Activated CD4-positive, alpha-beta T cell treated with anti-CD3 and anti-CD28 coated beads, Interleukin-2, amount 50 U/mL, for 16 hours (primary cell): ENCODE measurements at places on chromosomes 3 and 15.

DNA sequence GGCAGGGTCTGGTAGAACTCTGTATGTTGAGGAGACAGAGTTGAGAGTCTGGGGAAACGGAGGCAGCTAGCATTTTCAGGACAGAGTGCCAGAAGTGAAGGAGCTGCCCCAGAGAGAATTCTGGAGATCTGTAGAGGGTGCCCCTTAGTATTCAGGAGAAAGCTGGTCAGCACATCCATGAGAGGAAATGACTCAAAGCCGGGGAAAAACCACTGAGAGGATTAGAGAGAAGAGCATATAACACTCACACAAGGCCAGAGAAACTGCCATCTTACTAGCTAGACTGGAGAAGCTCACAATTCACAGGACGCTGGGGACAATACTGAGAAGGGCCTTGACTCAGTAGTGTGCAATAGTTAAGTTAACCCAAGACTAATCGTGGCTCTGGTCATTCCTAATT, 75.7 kb upstream of the DPPA4 start:
- no peak for DNase-seq

DNA sequence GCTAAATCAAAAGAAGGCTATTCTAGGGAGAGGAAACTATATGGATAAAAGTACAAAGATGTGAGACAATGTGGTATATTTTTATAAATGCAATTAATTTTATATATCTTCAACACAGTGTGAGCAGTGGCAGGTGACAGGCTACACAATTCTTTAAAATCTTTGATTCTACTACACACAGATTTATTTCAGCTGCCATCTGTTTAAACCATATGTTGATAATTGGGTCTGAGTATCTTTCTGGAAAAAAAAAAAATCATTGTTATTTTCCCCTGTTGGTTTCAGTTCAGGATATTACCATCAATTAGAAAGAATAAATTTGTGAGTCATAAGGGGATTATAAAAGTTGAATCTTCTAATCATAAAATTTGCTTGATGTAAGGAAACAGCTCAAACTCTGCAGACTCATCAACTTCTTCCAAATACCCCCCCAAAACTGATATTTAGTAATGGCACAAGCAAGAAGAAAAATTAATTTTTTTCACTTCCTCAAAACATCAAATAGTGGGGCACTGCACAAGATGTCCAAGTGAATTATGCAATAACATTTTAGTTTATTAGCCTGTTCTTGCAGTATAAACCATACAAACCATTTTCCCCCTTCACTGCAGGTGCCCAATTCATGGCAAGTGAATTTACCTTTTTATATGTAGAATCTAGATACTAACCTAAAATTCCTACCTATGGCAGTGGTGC, 12.0 kb downstream of the PIERCE2 start:
- DNase-seq, result no peak

DNA sequence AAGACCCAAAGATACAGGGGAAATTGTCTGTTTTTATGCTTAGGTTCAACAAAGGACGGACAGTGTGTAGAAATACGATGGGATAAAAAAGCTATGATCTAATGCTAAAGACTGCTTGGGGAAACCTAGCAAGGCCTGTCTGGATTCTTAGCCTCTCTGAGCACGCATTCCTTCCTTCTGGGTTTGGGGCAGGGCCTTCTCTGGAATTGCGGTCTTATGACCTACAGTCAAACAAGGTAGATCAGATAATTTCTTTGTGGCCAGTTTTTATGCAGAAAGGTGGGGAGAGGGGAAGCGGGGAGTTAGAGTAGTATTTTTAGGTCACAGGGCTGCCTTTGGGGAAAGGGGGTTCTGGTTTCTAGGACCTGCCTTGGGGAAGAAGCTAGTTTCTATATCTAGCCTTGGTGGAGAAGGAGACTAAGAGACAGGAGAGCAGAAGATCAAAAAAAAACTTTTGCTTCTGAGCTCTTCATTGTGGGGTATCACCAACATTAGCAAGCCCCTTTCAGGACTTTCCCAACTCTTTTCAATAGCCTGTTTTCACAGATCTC, 39.1 kb upstream of the LIPC start:
- DNase-seq, result no peak

- no peak for DNase-seq
Observed at GRCh38 chr3:157844800-157845565, 261.2 kb downstream of the SHOX2 start.

DNA sequence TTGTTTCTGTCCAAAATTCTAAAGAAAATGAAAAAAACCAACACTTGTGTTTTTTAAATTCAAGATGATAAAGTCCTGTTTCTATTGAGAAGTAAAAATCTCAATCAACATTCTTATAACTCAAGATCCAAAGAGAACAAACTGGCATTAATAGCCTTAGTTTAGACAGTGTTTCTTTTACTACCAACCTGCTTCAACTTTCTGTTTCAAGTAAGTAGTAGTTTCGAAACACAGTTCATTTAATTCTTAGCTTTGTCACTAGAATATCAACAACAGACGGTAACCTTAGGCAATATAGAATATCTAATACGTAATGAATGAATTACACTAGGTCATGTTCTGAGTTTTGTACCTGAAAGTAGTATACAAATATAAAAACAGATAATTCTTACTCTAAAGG, 23.7 kb downstream of the CIP2A start:
- DNase-seq, result no peak

DNA sequence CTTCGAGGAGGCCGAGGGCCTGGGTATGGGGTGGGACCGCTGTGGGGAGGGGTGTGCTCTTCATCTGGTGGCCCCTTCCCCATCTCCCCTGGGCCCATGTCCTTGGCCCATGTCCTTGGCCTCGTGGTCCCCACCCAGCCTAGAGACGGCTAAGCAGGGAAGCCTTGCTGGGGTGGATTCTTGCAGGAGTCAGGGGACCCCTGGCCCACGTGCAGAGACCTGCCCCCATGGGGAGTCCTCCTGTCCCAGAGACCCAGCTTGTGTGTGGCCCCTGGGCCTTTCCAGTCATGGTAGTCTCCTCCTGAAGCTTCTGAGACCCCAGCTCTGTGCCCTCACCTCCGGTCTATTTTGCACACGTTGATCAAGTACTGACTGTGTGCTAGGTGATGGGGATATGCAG, 97.4 kb downstream of the TBC1D2B start:
- no peak for DNase-seq

DNA sequence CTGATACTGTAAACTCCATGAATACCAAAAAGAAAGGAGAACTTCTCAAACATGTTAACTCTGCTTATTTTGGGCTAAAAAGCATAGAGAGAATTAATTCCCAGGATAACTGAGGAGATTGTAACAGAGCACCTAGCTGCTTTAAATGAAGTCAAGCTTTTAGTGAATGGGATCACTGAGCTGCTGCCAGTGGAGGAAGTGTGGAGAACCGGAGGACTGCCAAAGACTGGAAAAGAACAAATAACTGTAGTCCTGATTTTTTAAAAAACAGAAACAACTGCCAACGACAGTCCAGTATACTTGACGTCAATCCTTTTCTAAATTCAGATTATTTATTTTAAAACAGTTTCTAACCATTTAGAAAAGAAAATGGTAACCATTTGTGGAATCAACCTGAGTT, 3.3 kb downstream of the C3orf70 start:
- DNase-seq, result no peak

GRCh38 chr15:74343797-74344127, 23.7 kb downstream of the CYP11A1 start:
- DNase-seq, result no peak

DNA sequence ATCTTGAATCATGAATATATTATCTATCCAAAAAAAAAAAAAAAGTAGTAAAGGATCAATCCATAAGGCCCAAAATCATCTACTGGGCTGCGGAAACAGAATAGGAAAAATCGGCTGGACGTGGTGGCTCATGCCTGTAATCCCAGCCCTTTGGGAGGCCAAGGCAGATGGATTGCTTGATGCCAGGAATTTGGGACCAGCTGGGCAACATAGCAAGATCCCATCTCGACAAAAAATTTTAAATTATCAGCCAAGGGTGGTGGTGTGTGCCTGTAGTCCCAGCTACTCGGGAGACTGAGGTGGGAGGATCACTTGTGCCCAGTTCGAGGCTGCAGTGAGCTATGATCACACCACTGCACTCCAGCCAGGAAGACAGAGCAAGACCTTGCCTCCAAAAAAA, 6.1 kb upstream of the DVL3 start:
- no peak for DNase-seq

DNA sequence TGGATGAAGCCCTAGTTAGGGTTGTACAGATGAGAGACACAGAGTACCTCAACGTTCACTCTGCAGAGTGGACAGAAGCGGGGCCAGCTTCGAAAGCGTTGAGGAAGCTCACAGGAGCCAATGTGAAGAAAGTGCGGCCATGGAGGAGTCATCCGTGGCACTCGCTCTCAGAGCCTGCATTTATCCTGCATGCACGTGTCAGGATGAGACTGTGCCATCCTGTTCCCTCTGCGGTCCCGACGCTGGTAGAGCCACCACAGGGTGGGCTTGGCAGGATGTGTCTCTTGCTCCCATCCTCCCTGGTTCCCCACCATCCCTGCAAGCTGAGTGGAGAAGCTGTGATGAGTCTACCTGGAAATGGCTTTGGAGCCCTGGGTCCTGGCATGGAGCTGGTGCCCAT, 39.3 kb downstream of the KLHL25 start:
- DNase-seq, result no peak

DNA sequence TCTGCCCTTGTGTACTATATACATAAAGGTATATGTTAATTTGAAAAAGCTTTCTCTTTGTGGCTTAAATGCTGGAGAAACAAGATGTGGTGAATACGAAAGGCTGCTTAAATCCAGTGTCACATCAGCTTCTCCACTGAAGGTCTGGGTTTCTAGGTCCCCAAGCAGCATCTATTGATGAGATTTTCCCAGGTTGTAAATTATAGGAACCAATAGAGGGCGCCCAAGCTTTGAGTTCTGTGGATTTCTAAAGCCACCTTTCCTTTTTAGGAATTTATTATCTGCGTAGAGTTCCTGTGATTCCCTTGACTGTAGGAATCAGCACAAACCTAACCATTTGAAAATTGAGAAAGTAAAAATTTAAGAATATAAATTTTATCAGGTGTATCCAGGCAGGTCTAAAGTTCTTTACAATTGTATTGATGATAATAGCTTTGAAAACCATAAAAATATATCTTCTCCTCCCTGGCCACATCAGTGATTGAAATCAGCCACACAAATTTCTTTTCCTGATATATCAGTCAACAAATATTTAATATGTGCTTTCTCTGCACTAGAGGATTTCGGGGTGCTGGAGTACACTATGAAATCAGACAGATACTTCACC, 88.3 kb upstream of the ADAMTSL3 start:
- peak; percentile 21 for DNase-seq

DNA sequence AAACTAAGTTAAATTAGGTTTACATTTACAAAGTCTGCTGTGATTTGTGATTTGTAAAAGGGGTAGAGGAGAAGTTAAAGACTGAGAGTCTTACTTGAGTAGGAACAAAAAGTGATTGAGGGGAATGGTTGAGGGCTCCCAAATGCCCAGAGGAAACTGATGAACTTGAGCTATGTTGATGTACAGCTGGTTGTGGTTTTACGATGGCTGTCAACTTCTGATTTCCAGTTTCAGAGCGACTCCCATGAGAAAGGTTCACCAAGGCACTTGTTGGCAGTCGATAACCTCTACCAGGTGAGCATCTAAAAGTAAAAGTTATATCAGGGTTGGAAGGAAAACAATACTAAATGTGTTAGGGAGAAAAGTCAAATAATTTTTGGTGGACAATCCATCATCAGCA, 91.0 kb downstream of the XRN1 start:
- DNase-seq, result no peak

DNA sequence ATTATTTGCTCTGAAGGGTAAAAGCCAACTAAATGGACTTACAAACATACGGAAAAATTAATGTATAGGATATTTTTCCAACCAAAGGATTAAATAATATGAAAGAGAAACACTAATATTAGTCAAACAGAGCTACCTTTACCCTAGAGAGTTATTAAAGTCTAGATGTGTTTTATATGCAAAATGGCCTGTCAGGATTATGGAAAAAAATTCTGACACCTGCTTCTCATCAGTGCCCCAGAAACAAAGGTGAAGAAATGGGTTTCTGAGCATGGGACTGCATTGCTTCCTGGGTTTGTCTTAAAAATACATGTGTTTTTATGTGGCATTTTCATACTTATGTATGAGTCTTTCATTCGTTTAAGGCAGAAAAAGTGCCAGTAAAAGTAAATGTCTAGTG, 148.3 kb downstream of the ROBO2 start:
- DNase-seq, result no peak

- no peak for DNase-seq
Observed at GRCh38 chr3:139652561-139652960, 25.2 kb downstream of the NMNAT3 start.

DNA sequence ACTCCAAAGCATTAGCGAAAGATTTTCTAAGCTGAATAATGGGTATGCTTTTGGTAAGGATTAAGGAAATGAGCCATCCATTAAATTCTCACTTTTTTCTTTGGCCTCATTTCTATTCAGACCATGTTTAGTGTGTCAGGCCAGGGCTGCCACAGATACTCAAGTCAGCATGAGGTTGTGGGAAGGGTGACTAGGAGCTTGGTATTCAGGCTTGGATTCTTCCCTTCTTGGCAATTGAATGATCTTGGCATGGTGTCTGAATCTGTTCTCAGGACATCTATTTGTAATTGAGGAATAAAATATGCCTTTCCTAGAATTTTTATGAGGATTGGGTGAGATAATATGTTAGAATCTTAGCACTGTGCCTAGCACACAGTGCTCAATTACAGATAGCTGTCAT, 11.2 kb downstream of the CCNB2 start:
- DNase-seq, result no peak

DNA sequence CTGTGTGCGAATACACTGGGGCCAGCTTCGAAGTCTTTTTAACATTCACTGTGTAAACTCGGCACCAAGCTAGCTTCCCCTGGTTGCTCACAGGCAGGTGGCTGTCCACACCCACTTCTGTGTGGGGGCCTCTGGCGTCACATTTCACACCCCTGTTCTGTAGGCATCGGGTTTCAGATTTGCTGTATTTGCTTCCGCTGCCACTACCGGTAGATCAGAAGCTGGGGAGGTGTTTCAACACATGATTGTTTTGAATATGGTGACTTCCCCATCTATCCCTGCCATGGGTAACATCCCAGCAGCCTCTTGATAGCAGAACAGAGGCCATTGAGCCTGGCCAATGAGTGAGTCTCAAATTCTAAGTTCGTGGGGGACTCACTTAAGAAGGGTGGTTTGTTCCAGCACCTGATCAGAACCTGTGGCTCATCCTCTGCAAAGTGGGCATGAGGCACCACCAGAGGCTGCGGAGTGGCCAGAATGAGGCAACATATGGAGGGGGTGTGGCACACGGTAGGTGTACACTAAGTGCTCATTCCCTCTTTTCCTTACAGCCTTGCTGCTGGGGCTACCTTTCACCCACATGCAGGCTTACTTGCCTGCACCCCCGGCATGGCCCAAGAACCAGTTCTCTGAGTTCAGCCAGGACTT, 61.5 kb downstream of the IQSEC1 start:
- peak; percentile 95 for DNase-seq
